ENCODE measurements at places on chromosomes 12 and 14. TPM values are rescaled to one million over a fixed set of nuclear protein-coding genes. Genes with fewer than 3 reads are reported as not detected.
A peak's percentile ranks its signal among the peaks of the same experiment; 100 is the strongest.

DNA sequence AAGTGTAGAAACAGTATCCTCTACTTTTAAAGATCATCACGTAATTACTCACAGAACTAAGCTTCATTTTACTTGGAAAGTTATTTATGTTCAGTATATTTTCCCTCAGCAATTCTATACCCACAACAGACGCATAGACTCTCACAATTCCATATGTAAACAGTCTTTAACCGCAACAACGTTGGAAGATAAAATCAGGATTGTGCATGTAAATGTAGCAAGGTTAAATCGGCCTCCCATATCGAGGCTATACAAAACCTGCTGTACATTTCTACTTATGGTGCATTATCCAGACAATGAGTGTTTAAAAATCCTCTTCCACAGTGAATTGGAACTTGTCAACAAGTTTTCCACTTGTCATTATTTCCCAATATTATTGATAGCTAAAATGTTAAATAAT is 581.1 kb downstream of the SLC16A7 start:
- H3K27me3 ChIP-seq, result peaks cover 2% of the 10 kb centered on the region
- H3K4me1 ChIP-seq, result peaks cover 59% of the 10 kb centered on the region
- H3K36me3 ChIP-seq, result no peaks in the 10 kb centered on the region

- H3K27me3 ChIP-seq, result no peaks in the 10 kb centered on the region
- no peaks in the 10 kb centered on the region for H3K36me3 ChIP-seq
- no peaks in the 10 kb centered on the region for H3K4me1 ChIP-seq
- no peak for DNase-seq
These were observed 95.3 kb downstream of the CATSPERB start for GRCh38 chr14:91636604-91637003.

DNA sequence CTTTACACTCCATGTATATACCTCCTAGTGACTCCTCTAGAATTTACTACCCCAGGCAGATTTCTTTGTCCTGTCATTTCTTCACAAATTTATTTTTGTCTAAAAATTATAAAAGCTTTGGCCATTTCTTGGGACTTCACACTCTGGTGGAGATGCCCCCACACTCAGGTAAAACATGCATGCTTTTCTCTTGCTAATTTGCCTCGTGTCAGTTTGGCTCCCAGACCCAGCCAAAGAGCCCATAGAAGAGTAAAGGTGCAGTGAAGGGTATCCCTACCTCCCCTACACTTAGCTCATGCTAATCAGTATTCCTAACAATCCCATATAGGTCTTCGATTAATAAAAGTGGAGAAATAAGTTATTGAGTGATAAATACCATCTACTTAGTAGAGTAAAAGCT is 256.5 kb upstream of the KRR1 start:
- no peak overlapping the region for H3K27ac ChIP-seq
- no peak overlapping the region for H3K4me3 ChIP-seq
- H3K36me3 ChIP-seq, result no peaks in the 10 kb centered on the region

SRRM4 gene
- total RNA-seq, result not detected

DNA sequence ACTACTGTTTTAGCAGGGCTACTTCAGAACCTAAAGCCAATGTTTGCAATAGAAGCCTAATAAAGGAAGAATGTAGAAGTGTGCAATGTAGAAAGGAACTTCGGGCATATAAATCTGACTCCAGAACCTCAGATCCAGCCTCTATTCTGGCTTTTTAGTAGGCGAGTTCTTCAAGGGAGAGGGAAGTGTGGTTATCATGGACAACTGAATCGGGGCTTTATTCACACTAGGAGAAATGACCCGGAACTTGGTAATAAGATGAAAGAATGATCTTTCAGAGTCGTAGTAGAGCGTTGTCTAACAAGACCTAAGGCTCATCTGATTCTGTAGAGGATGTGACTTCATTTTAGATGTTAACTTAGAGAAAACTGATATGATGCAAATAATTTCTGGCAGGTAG is 72.9 kb downstream of the CRADD start:
- no peak for DNase-seq
- H3K27ac ChIP-seq, result no peak overlapping the region
- H3K4me3 ChIP-seq, result no peak overlapping the region

AMHR2 gene
- total RNA-seq, result not detected

DNA sequence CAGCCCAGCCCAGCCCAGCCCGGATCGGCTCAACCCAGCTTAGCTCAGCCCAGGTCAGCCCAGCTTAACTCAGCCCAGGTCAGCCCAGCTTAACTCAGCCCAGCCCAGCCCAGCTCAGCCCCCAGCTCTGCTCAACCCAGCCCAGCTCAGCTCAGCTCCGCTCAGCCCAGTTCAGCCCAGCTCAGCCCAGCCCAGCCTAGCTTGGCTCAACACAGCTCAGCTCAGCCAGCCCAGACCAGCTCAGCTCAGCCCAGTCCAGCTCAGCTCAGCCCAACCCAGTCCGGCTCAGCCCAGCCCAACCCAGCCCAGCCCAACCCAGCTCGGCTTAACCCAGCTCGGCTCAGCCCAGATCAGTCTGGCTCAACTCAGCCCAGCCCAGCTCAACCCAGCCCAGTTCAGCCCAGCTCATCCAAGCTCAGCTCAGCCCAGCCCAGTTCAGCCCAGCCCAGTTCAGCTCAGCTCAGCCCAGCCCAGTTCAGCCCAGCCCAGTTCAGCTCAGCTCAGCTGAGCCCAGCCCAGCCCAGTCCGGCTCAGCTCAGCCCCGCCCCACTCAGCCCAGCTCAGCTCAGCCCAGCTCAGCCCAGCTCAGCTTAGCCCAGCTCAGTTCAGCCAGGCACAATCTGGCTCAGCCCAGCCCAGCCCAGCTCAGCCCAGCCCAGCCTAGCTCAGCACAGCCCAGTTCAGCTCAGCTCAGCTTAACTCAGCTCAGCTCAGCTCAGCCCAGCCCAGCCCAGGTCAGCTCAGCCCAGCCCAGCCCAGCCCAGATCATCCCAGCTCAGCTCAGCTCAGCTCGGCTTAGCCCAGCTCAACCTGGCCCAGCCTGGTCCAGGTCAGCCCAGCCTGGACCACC is 331.7 kb downstream of the TMEM121 start:
- no peak overlapping the region for H3K27ac ChIP-seq
- no peaks in the 10 kb centered on the region for H3K27me3 ChIP-seq
- DNase-seq, result no peak

DNA sequence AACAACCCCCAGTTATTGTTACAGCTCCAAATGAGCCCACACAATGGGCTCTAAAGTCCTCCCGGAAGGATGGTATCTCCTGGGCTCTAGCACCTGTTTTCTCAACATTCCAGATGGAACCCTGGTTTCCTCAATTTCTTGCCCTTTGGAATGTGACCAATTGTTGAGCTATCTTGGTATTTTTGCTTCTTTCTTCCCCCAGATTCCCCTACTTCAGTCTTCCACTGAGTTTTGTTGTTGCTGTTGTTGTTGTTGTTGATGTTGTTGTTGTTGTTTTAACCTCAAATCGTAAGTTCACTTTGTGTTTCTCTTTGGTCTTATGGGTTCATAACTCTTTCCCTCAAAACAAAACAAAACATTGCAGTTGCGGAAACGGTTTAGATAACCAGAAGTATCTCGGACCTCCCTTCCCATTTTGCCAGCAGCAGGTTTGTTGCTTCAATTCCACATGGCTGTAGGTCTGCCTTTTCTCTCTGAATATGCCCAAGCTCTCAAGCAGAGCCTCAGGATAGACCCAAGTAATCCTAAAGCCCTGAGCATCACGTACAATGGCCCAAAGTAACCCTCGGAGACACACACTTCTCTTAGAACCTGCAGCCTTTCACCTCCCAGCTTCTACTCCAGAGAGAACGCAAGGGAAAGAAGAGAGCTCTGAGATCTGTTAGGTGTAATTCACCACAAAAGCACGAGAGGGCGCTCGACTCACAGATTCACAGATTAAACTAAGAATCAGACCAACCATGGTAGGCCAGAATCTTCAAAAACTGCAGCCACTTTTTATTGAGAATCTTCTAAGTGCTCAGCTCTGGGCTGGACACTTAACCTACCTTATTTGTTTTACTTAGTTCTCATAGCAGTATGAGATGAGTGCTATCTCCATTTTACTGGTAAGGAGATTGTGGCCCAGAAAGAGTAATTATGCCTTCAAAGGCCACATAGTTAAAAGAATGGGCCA is 1.0 kb upstream of the DDX23 start:
- H3K36me3 ChIP-seq, result peaks cover 16% of the 10 kb centered on the region
- peak overlapping the region; percentile 99 for H3K4me3 ChIP-seq
- peak; percentile 85 for DNase-seq
- peaks cover 29% of the 10 kb centered on the region for H3K4me1 ChIP-seq

ST8SIA1 gene
- total RNA-seq, result not detected

GRCh38 chr12:114975640-114976310 is 291.8 kb upstream of the TBX3 start:
- no peaks in the 10 kb centered on the region for H3K27me3 ChIP-seq
- H3K36me3 ChIP-seq, result no peaks in the 10 kb centered on the region
- H3K27ac ChIP-seq, result no peak overlapping the region
- peaks cover 24% of the 10 kb centered on the region for H3K4me1 ChIP-seq
- H3K4me3 ChIP-seq, result no peak overlapping the region

KRT75 gene
- total RNA-seq, result not detected

- H3K27ac ChIP-seq, result peak overlapping the region; percentile 30
- peaks cover 1% of the 10 kb centered on the region for H3K27me3 ChIP-seq
- H3K36me3 ChIP-seq, result no peaks in the 10 kb centered on the region
- H3K4me1 ChIP-seq, result peaks cover 41% of the 10 kb centered on the region
These were observed 93.8 kb upstream of the MDM1 start for GRCh38 chr12:68425998-68426397.

DNA sequence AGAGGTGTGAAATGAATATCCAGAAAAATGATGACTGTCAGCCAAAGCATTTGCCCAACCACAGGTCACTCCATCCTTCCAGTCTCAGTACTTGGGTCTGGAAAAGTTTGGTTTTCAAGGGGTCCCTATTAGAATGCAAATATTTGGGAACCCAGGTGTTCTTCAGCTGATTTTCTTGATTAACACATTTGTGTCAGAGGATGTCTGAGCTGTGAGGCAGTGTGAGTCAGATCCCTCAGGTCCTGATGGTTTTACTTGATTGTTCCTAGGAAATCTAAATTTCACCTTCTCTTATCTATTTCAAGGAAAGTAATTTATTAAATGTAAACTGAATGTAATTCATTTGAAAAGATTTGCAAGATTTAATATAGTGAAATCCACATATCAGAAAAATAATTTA is 71.5 kb downstream of the SSPN start:
- no peak overlapping the region for H3K4me3 ChIP-seq
- no peak overlapping the region for H3K27ac ChIP-seq
- no peak for DNase-seq
- H3K27me3 ChIP-seq, result peaks cover 2% of the 10 kb centered on the region
- H3K36me3 ChIP-seq, result no peaks in the 10 kb centered on the region

Measured in HFFc6 (cell line).